ENCODE measurements at places on chromosomes 1 and 21.
A peak's percentile ranks its signal among the peaks of the same experiment; 100 is the strongest.

DNA sequence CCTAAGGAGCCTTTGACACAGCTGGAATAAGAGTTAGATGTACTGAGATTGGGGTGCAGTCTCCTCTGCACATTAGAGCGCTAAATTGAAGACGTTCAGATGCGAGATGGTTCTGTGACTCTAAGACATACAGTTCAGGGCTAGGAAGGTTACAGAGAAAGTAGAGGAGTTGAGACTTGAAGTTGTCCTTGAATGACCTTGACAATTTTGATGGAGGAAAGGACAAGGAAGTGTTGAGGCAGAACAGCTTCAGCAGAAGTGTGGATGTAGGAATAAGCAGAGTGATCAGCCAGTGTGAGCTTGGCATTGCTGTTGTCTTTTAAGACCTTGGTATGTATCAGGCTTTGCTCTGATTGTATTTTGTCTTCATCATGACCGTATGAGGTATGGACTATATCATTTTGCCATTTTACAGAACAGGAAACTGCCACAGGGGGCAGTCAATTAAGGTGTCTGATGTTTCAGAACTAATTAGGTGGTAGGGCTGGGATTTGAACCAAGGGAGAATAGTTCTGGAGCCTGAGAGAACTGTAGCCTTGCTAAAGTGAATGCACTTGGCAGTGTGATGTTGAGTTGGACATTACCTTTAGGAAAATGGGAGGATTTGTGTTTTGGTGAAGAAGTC lies 9.2 kb downstream of the TTF2 start:
- DNase-seq = no peak

GRCh38 chr1:94325377-94326302 lies 88.3 kb upstream of the ARHGAP29 start:
- peak; percentile 82 for DNase-seq

DNA sequence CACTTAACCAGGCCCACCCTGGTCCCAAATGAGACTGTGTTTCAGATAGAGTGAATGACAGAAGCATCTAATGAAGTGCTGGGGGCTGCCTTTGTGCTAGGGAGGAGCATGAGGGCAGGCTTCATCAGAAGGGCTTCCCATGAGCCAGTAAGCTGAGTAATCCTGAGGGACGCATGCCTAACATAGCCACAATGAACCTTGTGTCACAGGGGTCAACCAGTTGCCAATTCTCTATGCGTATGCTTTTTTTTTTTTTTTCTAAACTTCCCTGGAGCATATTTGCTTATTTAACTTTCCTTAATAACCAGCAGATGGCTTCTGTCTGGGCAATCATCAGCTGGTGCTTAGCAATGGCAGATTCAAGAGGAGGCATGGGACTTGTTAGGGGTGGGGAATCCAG lies 25.5 kb upstream of the CYP2J2 start:
- DNase-seq = no peak

DNA sequence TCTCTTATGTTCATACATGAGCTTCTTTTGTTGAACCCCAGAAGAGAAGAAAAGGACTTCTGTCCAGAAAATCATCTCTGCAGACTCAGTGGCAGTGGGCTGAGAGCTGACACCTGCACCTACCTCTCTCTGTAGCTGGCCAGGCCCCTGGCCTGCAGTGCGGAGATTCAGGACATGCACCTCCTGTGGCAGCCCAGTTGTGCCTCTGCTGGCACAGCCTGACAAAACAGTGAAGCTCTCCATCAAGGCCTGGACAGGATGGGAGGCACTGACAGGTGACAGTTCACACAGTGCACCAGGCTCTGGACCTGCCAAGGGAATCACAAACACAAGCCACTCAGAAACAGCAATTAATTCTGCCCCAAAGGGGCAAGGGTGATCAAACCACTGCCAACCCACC lies 88.8 kb downstream of the TGFBR3 start:
- no peak for DNase-seq

- DNase-seq = peak; percentile 95
Measured at GRCh38 chr1:169102567-169102966, 3.9 kb upstream of the ATP1B1 start.

- peak; percentile 88 for DNase-seq
Measured at GRCh38 chr1:212749821-212750535, 41.6 kb downstream of the NSL1 start.

DNA sequence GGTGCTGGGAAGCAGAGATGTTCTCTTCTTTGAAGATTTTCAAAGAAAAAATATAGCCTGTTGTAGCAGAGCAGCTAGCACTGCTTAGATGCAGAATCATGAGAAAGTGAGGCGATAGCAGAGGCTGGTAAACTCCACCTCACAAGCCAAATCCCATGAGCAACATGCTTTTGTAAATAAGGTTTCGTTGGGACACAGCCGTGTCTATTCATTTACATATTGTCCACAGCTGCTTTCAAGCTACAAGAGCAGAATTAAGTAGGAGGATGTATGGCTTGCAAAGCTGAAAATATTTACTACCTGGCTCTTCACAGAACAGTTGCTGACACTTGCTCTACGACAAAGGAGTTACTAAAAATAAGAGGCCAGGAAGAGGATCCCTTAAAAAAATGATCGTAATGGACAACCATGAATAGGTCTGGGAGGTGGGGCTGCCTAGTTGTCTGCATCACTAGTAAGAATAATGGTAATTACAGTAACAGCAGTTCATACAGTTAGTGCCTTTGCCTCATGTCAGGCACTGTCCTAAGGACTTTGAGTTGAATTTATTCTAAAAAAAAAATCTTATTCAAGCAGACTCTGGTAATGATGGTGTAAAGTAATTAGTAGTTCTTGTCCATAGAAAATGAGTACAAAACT lies 622.0 kb downstream of the KIF26B start:
- DNase-seq = no peak

DNA sequence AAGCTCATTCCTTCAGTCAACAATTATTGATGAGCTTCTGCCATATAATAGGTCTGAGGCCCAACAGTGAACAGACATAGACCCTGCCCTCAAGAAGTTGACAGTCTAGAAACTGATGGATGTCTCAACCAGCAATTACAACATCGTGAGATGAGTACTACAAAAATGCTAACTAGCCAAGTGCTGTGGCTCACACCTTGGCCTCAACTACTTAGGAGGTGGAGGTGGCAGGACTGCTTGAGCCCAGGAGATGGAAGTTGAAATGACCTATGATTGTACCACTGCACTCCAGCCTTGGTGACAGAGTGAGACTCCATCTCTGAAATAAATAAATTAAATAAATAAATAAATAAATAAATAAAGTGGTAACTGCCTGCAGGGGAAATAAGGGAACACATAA lies 11.7 kb upstream of the PTP4A2 start:
- no peak for DNase-seq

DNA sequence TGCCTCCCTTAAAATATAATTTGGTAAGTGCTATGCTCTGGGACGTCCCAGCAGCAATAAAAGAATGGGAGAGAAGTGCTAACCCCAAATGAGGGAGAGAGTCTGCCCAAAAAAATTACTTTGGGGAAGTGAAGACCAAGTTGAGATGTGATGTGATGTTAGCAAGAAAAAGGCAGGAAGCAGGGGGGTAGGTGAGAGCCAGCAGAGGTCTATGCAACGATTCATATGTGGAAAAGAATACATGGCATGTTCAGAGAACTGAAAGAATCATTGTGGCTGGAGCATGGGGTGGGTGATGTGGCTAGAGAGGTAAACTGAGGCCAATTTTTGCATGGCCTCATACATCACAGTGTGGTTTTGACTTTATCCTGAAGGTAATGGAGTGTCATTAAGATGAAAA lies 5.6 kb upstream of the CTPS1 start:
- DNase-seq = no peak

DNA sequence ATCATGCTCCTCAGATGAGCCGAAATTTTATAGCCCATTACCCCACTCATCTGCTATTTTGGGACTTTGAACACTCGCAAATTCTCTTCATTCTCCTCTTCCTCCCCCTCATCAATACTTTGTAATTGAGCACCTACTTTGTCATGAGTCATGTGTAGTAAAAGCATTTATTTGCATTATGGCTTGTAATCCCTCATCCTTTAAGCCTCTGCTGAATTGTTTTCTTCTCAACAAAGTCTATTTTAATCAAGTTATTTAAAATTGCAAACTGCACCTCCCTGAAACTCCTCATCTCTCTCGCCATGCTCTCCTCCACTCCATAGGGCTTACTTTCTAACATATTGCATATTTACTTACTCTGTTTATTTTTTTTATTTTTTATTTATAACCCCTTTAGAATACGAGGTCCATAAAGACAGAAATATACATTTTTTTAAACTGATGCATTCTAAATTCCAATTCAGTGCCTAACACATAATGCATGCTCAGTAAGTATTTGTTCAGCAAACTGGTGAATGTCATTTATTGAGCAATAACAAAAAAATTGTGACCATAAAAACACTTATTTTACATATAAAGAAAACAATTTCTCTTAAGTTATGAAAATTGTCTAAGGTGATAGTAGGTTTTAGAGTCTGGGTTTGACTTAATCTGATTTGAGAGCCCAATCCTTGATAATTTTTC lies 161.7 kb downstream of the FASLG start:
- DNase-seq = no peak

DNA sequence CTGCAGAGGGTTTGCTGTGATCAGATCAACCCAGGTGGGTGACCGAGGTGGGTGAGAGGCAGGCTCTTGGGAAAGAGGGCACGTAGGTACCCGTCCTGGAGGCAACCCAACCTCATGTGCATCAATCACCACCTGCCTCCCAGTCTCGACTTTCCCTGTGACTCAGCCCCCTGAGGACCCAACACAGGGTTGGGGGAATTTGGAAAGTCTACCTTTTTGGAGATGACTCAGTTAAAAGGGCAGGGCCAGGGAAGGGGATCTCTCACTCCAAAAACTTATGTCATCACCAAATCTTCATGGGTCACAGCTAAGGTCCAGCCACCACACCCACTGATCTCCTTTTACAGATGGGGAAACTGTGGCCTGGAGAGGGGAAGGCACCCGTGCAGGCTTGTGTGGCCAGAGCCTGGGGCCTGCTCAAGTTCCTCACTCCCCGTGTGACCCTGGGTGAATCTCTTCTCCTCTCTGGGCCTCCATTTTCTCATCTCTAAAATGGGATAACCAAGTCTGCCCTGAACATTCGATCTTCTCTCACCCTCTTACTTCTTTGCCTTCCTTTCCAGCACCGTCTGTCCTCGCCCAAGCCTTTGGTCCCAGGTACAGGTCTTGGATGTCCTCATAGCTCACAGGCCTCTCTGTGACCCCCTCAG lies 34.6 kb upstream of the WNT4 start:
- no peak for DNase-seq

DNA sequence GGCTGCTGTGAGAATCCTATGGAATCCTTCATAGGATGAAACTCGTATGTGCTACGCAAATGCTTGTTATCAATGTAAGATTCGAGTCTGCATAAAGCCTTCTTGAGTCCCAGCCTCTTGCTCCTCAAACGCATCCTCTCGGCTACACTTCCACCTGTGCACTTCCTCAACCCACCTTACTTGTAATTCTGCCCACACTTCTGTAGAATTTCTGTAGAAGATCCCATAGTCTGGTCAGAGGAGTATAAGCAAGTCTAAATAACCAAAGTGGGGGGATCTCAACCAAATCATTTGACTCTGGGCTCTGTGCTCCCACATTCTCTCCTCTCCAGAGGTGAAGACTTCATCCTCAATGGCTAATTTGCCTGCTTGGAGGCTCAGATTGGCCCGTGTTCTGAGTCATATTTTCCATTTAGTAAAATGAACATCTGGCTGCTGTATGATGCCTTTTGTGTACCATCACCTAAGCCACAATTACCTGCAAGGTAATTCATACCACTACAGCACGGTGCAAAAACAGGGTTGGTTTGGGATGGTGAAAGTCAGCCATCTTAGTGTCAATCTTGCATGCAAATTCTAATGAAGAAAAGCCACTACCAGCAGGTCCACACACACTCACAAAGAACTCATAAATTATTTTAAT lies 63.2 kb downstream of the ITPKB start:
- DNase-seq = no peak

GRCh38 chr1:66288048-66288447 lies 245.9 kb upstream of the SGIP1 start:
- DNase-seq = no peak

DNA sequence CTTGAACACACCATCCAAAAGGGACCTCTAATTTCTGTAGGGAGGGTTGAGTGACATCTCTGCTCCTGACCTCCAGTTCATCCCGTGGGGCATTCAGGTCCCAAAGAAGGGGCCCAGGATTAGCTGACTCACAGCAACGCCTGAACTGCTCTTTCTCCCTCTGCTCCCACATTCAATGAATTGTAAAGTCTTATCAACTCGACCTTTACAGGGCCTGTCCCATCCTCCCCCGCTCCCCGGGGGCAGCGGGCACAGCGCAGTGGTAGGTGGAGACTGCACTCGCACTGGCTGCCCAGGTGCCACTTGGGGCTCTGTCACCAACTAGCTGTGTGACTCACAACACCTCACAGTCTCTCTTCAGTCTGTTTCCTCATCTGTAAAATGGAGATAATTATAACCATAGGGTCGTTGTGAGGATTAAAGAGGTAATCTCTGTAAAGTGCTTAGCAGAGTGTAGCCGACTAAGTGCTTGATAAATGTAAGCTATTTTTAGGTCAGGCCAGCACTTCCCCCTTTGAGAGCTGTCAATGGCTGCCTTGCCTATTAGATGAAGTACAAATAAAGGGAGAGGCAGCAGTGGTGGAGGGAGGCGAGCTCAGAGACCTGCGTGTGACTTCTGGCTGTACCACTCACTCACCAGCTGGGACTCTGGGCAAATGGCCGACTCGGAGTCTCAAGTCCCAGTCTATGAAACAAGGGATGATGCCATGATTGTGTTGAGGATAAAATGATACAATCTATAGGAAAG lies 637 bp upstream of the MYBPHL start:
- DNase-seq = no peak

DNA sequence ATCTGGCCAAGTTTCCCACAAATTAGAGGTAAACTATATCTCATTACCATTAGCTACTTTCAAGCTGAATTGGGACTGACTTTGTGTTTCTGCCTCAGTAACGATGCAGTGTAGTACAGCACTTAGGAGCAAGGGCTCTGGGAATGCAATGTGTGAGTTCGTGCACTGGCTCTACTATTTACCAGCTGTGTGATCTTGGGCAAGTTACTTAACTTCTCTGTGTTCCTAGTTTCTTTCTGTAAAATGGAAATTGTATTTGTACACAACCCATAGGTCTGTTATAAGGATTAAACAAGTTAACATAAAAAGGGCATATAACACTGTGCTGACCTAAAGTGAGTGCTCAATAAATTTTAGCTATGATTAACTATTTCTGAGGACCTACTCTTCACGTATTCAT lies 65.0 kb upstream of the CSF1 start:
- DNase-seq = no peak

- peak; percentile 76 for DNase-seq
Measured at GRCh38 chr1:168287237-168287664, 6.6 kb downstream of the TBX19 start.

DNA sequence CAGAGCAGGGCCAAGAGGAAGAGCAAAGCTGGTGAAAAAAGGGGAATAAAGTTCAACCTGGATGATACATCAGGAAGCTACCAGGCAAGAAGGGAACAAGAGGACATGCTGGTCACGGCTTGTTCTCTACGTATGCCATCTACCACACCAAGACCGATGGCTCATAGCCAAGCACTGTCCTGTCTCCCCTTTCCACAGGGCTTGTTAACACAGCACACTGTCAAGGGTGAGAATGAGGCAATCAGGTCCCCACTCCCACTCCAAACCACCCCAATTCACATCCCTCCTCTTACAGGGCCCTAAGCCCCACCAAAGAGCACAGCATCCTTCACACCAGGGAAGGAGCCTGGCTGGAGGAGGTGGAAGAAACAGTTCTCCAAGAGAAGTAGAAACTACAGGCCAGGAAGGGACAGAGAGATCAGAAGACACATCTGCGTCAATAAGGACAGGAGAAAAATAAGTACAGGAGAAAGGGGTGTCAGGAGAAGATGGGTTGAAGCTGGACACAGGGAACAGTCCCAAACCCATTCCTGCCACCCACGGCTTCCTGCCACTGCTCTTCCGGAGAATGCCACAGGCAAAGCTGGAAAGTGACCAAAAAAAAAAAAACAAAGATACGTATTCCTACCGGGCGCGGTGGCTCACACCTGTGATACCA lies 923 bp upstream of the SHC1 start:
- DNase-seq = peak; percentile 48
